Cardiac fibroblast (primary cell): ENCODE measurements at places on chromosomes 12 and 14.
A peak's percentile ranks its signal among the peaks of the same experiment; 100 is the strongest.

- DNase-seq: peak; percentile 69
Observed at GRCh38 chr12:25130741-25131188, 64.2 kb downstream of the DNAI7 start.

DNA sequence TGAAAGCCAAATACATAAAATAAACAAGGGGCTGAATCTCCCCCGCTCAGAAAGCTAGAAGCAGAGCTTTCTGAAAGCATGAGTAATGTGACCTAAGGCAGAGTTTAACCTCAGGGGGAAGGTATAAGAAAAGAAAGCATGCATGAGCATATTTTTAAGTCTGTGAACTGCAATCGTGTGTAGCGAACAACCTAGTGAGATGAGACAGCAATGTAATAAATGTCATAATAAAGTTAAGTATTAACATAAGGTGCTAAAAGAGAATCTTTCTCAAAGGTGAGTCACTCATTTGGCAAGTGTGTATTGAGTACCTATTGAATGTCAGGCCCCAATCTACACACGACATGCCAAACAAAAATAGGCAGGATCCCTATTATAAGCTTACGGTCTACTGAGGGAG lies 14.2 kb upstream of the WDR20 start:
- DNase-seq: no peak

DNA sequence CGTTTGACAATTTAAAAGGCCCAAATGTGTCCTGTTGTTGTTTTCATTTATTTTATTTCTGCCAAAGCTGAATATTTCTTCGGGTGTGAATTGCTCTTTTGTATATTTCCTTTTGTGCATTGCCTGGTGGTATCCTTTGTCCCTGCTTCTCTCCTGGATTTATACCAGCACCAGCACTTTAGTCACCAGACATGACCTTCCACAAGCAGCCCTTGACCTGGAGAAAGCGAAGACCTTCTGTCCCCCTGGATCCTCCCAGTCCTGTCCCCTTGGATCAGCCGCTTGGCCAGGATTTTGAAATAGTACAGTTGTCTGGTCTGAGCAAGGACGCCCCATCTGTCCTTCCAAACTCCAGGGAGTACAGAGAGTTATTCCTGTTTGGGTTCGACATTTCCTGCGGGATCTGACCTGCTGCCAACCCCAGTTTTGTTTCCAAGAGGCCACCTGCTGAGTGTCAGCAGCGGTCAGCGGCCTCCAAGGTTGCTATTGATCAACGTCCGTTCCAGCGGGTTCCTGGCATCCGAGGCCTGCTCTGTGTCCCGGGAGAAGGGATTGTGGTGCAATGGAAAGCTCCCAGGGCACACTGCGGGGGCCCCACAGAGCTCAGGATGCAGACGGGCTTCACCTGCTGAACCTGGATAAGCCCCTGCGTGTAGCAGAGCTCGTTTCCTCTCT lies 45.1 kb upstream of the CHGA start:
- no peak for DNase-seq

- DNase-seq: no peak
Observed at GRCh38 chr12:109331301-109331952, 16.3 kb upstream of the MYO1H start.

DNA sequence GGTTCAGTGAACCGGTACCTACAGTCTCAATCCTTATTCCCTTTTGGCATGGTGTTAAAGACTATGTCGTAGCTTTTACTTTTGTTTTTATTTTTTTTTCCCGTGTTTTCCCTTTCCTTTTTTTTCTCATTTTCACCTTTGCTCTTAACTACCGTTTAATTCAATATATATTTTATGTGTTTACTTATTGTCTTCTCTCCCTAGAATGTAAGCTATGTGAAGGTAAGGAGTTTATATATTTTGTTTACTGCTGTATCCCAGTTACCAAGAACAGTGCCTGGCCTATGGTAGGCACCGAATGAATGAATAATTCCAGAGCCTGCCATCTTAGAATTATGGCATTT lies 261 bp upstream of the MLH3 start:
- no peak for DNase-seq

DNA sequence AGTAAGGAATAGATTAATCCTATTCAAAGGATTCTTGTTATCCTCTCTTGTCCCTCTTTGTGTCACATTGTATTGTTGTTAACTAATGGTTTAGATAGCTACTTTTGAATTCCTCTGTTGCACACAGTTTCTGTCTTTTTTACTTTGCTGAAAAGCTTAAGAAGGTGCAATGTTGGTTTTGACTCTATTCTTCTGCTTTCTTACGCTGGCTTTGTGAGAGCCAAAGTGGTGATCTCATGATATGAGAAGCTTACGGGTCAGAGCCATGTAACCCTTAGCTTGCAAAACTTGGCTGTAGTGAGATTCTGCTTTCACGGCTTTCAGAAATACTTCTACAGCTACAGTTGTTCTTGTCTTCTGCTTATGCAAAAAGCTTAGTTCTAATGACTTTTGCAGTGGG lies 239.7 kb downstream of the TRHDE start:
- peak; percentile 4 for DNase-seq

GRCh38 chr12:26318661-26319068 lies 123.3 kb downstream of the SSPN start:
- peak; percentile 92 for DNase-seq

GRCh38 chr12:66387117-66387516 lies 84.8 kb downstream of the HELB start:
- no peak for DNase-seq

DNA sequence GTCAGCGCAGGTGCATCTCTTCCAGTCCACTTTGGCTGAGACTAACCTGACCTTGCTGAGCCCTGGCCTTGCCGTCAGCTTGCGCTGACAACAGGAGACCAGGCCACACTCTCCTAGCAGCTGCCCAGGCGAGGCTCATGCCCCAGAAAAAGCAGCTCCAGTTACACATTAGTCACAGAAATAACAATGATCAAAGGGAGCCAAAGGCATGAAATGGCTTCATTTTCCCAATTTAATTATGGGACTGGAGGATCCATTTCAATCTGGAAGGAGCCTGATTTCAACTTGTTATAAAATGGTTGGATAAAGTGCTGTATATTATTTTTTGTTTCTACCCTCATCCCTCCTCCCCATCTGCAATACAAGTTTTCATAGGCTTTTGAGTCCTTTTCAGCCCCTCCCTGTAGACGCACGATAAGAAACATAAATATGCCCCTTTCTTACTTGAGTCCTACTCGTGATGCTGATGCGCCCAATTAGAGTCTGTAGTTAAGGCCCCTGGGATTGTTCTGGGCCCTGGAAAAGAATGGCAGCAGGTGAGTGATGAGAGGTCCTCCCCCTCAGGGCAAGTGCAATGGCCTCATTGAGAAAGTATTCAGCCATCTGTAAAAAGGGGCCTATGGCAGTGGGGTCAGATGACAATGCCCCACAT lies 376.0 kb downstream of the C12orf75 start:
- peak; percentile 68 for DNase-seq

- DNase-seq: peak; percentile 33
Observed at GRCh38 chr14:41605550-41606281, 960 bp upstream of the LRFN5 start.

DNA sequence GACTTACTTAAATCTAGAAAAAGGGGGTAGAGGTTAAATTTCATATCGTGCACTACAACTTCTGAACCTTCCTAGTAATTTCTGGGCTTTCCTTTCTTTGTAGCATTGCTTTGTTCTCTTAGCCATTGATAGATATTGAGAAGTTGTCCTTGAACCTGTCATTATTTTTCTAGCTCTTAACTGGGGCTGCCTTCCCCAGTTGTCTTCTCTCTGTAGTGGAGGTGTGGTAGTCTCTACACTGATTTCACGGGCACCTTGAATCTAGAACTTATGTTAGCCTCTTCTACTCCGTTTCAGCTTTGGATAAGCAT lies 504.0 kb downstream of the PCNX1 start:
- no peak for DNase-seq

- no peak for DNase-seq
Observed at GRCh38 chr14:90627478-90627877, 188.8 kb downstream of the TTC7B start.

DNA sequence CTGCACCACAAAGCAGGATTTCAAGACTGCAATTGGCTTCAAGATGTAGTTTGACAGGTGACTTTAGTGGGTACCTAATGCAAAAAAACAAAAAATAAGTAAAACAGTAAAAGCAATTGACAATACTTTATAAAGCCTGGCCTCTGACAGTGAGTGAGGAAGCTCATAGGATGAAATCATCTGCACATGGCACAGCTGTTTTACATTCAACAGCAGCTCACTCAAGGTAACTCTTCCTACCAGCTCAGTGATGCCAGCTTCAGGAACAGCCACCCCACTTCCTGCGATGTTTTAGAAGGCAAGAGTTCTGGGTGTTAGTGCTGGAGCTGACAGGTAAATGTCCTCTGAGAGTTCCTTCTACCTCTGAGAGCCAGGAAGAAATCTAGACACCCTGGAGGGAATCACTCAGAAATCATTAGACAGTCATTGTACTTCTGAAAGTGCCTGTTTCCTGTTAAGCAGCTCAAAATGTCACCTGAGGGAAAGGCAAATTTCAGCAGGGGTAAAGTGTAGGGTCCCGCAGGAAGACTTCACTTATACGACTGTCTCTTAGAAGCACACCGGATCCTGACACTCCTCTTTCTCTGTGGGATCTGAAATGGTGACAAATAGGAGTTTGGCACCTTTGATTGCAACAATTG lies 99.9 kb downstream of the FOXN3 start:
- DNase-seq: no peak

DNA sequence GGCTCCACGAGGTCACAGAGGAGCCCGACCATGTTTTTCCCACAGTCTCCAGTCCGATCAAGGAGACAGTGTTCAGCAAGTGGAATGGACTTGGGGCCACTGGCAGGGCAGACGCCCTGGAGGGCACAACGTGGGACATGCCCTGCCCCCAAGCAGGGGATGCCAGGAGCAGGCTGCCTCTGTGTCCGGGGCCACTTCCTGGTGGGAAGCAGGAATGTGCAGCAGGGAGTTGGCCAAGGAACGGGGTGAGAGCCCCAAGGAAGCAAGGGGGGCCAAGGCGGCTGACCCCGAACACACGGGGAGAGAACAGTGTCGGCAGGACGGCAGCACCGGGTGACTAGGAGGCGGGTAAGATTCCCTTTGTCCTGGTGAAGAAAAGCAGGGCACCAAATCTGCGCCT lies 92.6 kb downstream of the CHGA start:
- no peak for DNase-seq

DNA sequence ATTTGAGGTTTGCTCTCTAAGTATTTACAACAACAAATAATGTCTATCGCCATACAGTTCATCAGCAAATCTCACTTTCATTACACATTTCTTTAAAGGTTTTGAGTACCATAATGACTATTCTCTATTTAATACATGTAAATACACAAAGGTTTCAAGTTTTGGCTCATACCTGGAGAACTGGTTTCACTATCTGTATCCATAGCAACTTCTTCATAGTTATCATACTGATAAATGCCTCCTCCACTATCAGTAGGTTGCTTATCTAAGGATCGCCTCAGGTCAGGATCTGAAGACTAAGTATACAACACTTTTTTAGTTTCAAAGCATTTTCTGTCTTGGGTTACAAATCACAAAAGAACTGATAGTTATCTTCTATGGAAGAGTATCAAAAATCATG lies 21.4 kb downstream of the ZFC3H1 start:
- no peak for DNase-seq

- DNase-seq: peak; percentile 27
Observed at GRCh38 chr14:33686218-33686617, 264.7 kb downstream of the EGLN3 start.

DNA sequence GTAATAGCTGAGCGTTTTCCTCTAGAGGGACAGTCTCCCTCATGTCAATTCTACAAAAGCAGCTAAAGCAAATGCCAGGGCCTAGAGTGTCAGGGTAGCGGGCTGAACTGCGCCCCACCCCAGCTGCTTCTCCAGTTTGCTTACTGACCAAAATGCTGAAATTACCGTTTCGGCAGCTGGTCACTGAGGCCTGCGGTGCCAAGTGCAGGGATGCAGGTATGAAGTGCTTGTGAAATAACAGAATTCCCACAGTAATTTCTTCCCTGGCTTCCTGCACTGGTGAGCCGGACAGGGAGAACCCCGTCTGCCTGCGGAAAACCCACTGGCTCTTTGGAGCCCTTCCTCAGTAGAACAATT lies 19.1 kb downstream of the PSMC1 start:
- DNase-seq: no peak

DNA sequence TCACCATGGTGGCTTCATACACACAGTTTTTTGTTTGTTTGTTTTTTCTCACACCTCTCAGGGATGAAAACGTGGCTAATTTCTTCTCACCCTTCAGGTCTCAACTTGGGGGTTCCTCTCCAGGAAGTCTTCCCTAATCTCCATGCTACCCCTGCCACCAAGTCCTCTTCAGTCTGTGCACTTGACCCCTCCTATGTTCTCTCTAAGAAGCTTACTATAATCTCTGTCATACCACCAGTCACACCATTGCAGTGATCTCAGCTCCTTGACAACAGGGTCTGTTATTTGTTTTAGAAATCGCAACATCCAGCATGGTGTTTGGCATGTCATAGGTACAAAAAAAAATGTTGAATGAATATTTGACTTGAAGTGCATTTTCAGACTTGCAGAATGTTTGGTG lies 83.4 kb downstream of the PRORP start:
- DNase-seq: no peak

DNA sequence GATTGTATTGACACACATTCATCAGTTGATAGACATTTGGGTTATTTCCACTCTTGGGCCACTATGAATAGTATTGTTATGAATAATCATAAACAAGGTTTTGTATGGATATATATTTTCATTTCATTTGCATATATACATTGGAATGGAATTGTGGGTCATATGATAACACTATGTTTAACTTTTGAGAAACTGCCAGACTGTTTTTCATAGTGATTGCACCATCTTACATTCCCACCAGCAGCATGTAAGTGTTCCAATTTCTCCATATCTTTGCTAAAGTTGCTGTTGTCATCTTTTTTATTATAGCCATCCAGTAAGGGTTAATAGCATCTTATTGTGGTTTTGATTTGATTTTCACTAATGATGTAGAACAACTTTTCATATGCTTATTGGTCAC lies 198.5 kb upstream of the PPFIA2 start:
- DNase-seq: no peak

DNA sequence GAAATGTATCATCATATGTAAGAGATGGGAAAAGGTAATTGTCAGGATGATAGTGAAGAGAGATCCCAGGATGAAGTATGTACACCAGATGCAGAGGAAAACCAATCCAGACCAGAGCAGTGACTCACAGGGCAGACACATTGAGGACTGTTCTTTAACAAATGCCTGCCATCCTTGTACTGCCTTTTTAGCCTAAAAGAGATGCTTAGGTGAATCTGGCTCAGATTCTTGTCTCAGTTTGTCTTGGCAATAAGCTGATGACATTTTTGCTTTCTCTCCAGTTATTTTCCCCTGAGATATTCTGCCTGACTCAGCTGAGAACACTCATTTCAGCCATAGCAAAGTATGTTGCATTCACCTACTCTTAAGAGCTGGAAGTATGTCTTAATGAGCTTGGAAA lies 405.3 kb upstream of the USP15 start:
- no peak for DNase-seq

DNA sequence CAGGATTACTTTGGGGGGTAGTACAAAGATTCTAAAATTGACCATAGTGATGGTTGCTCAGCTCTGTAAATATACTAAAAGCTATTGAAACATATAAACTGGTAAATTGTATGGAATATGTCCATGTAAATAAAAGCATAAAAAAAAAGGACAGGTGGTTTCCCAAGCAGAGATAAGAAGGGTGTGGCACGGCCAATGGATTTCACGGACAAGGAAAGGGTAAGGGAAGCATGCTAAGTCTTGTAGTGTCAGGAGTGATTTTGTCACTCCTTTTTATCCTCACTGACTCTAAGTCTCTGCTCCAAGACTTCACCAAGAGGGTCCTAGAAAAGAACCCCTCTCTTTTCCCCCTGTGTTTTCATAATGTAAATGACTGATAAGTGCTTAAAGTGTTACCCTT lies 229.2 kb downstream of the SPTSSA start:
- no peak for DNase-seq

GRCh38 chr12:50739611-50740010 lies 24.3 kb upstream of the ATF1 start:
- DNase-seq: peak; percentile 37
